ENCODE measurements at places on chromosomes 16 and 17. TPM values are rescaled to one million over a fixed set of nuclear protein-coding genes. Genes with fewer than 3 reads are reported as not detected.
A peak's percentile ranks its signal among the peaks of the same experiment; 100 is the strongest.

The AANAT gene
- total RNA-seq = not detected

DNA sequence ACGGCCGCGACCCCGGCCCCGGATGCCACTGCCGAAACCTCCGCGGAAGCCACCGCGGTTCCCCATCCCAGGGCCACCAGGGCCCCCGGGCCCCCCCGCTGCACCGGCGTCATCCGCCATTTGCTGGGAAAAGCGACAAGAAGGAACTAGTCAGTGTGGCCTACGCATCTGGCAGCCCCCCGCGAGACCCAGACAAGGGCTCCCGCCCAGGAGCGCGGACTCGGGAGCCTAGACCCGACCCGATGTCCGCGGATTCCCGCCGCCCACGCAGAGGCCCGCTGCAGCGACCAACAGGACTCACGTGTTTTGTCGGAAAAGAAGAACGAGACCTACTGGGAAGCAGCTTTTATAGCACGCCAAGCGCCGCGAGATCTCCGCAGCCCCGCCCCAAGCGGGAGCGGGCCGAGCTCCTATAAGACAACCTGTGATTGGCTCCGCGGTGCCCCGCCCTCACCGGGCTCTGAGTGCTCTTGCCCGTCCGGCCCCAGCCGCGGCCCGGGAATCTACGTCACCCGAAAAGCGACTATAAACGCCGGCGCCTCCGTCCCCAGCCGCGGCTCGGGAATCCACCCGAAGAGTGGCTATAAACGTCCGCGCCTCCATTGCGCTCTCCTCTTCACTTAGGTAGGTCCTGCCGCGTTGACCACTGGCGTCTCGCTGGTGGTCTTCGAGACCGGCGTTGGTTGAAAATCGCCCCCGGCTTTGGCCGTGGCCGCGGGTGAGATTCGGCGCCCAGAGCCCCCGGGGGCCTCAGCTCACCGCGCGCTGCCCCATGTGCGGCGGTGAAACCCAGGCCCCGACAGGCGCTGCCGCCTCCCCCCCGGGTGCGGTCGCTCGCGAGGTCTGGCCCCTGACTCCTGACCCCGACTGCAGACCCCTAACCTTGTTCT, at the start of gene RPS2:
Gene RPS2 (minus strand): TSS at position 321 of the 890 bp plus-strand sequence. CDS start 201 bp downstream, at position 120.
- no peaks in the 10 kb centered on the region for H3K27me3 ChIP-seq
- peaks cover 12% of the 10 kb centered on the region for H3K4me1 ChIP-seq
- peak within 1 kb of the TSS; percentile 96 for H3K27ac ChIP-seq
- peak; percentile 89 for DNase-seq

DNA sequence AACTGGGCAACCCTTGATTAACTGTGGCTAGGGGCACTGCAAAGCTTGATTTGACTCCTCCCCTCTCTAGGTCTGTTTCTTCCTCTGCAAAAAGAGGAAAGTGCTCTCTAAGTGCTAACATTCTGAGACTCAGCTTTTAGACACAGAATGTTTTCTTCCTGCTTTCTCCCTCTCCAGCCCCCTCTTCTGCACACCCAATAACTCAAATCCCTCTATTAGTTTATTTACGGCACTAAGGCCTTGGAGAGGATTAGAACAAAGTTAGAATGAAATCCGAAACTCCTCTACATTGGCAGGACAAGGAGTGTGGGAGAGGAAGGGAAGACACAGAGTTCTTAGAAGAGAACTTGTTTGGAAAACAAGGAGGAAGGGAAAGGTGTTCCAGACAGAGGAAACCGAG, 3.3 kb upstream of the SBK1 start:
- no peak overlapping the region for H3K4me3 ChIP-seq
- H3K4me1 ChIP-seq = peaks cover 9% of the 10 kb centered on the region
- no peaks in the 10 kb centered on the region for H3K27me3 ChIP-seq
- H3K36me3 ChIP-seq = peaks cover 2% of the 10 kb centered on the region

DNA sequence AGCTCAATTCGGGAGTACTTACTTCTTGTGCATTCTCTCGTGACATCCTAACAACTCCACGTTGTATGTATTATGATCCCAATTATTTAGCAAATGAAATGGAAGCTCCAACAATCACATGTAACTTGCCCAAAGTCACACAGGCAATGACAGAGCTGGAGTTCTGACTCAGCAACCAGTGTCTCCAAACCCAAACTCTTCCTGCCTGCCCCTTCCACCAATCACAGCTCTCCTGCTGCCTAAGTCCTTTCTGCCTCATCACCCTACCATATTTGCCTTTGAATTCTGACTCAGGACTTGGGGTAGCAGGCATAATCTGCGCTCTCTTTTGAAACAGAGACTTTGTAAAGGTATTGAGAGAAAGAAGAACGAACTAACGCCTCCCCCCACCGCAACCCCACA, 245.2 kb upstream of the MAF start:
- no peak overlapping the region for H3K27ac ChIP-seq
- H3K27me3 ChIP-seq = no peaks in the 10 kb centered on the region
- DNase-seq = no peak
- no peaks in the 10 kb centered on the region for H3K4me1 ChIP-seq
- no peak overlapping the region for H3K4me3 ChIP-seq

The TRAF7 gene
- total RNA-seq = 108 TPM

DNA sequence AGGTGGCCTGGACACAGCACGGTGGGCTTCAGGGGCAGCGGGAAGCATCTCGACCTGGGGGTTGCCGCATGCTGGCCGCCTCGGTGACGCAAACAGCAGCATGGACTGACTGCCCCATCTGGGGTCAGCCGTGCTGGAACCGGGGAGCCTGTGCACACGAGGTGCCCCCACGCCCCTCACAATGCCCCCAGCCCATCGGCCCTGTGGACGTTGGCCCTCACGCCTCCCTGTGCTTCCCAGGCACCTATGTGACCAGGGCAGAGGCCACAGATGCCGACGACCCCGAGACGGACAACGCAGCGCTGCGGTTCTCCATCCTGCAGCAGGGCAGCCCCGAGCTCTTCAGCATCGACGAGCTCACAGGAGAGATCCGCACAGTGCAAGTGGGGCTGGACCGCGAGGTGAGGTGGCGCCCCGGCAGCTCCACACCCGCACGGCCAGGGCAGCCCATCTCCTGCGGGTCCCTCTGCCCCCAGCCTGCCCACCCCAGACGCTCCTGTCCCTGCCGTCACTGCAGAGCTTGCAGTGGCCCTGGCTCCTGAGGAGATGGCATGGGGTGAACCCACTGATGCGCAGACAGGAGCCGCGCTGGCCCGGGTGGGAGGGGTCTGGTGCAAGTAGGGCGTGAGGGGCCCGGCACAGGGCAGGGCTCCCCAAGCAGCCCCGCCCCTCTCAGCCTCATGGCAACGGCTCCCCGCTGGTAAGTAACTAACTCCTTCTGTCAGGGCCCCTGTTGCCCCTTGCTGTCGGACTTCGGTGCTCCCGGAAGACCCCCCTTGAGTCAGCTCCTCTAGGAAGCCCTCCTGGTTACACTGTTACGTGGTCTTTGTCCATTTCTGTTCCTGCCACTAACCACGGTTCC, 13.6 kb downstream of the CDH15 start:
- no peaks in the 10 kb centered on the region for H3K4me1 ChIP-seq
- H3K27ac ChIP-seq = no peak overlapping the region
- no peak overlapping the region for H3K4me3 ChIP-seq

DNA sequence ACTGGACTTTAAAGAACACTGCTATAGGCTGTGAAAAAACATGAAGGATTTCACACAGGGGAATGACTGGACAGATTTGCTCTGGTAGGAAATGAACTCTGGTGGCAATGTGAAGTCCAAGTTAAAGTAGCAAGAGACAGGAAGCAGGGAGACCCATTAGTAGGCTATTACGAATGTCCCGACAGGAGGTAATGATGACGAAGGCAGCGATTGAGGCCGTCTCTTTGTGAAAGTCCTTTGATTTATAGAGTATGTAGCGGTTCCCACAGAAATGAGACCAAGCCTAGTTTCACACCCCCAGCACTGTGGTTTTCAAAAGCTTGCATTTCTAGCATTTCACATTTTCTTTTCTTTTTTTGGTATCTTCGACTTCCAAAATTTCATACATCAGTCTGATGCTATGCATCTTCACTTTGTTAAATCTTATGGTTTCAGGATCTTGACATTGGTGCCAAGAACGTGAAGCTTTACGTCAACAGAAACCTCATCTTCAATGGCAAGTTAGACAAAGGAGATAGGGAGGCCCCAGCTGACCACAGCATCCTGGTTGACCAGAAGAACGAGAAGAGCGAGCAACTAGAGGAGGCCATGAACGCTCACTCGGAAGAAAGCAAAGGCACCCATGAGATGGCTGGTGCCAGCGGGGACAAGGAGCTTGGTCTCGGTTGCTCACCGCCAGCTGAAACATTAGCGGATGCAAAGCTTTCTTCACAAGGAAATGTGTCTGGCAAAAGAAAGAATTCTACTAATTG, 189.8 kb downstream of the KATNIP start:
- H3K27ac ChIP-seq = no peak overlapping the region
- no peaks in the 10 kb centered on the region for H3K4me1 ChIP-seq
- H3K4me3 ChIP-seq = no peak overlapping the region
- no peaks in the 10 kb centered on the region for H3K36me3 ChIP-seq

The SLC35G6 gene
- total RNA-seq = not detected

The CRYM gene
- 0.41 TPM for total RNA-seq

GRCh38 chr17:47905221-47905733, 9.2 kb downstream of the SP2 start:
- no peaks in the 10 kb centered on the region for H3K27me3 ChIP-seq
- H3K36me3 ChIP-seq = no peaks in the 10 kb centered on the region
- no peak for DNase-seq
- no peak overlapping the region for H3K4me3 ChIP-seq
- peaks cover 16% of the 10 kb centered on the region for H3K4me1 ChIP-seq
- peak overlapping the region; percentile 30 for H3K27ac ChIP-seq

- peak overlapping the region; percentile 90 for H3K27ac ChIP-seq
- H3K4me1 ChIP-seq = peaks cover 45% of the 10 kb centered on the region
- DNase-seq = no peak
- H3K4me3 ChIP-seq = peak overlapping the region; percentile 85
- peaks cover 2% of the 10 kb centered on the region for H3K36me3 ChIP-seq
Measured at GRCh38 chr16:2514333-2515179, 804 bp downstream of the ATP6V0C start.

DNA sequence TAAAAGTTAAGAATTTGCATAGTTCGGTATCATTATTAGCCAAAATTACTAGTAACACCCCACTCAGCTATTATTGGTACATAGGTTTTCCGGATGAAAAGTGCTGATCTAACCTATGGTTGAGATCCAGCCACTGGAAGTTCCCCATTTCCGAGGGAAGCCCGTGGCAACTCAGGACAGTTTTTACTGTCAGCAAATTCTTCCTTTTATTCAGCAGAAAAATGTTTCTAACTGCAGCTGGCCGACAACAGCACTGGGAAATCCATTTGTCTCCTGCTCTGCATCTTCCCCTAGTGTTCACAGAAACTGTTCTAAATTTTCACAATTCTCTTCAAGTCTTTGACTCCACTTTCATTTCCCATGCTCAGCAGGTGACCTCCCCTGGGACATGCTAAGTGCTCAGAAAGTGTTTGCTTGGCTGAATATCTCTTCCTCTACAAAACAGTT, 15.5 kb upstream of the MMD start:
- H3K36me3 ChIP-seq = no peaks in the 10 kb centered on the region
- no peak overlapping the region for H3K4me3 ChIP-seq
- H3K27ac ChIP-seq = no peak overlapping the region
- H3K27me3 ChIP-seq = no peaks in the 10 kb centered on the region
- DNase-seq = no peak
